Astrocyte of the cerebellum (primary cell): ENCODE measurements at places on chromosomes 4 and X.

DNA sequence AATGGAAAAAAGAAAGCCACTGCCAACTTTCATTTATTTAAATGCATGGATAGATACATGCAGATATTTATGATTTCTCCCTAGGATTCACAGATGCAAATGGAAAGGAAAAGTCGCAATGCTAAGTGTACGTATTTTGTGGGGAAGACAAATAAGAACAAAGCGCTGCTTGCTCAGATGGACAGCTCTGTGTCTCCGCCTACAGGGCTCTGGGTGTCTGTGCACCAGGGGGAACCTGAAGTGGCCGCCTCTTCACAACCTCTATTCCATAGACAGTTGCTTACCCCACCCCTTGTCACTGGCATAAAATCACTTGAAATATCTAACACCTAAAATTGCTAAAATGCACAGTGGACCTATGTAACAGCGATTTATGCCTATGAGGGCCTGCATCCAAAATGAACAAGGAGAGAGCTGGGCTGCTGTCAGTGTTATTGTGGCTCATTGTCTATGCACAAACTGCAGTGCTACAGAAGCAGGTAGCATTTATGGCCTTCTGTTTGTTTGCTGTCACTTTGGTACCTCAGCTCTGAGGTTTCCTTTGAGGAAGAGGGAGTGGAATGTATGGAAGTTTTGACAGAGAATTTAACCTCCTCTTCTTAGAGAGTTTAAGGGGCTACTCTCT is 58.6 kb upstream of the PAGE1 start:
- no peak for DNase-seq

DNA sequence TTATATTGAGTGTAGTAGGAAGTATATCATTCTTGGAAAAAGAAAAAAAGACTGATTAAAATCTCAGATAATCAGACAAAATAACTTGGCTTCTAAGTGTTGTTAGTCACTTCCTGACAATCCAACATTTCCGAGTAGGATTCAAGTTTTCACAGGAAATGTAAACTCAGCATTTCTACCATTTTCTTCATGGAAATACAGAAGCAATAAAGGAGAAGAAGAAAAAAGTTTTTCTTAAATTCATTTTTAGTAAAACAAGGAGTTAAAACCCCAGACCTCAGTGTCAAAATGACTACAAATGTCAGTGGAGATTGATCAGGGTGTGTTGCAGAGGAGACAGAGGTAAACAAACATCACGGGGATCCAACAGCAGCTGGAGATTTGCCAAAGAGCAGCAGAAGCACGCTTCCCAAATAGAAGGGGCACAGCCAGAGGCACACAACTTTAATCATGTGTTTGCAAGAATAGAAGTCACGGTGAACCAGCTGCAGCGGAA is 129.3 kb upstream of the FAM9B start:
- no peak for DNase-seq

DNA sequence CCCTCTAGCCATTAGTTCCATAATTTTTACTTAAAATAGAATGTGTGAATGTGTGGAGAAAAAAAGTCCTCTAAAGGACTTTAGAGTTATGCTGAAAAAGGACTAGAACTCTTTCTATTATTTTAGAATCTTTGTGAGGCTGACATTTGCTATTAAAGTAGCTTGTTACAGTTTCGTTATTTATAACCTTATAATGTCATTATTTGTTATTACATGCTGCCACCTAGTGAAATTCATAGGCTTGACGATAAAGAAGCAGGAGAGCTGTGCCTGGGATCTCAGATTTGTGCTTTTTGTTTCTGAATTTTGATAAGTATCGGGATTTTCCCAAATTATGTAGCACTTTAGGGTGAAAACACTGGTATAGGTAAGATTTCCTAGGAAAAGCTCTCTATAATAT is 38.5 kb upstream of the TAPT1 start:
- peak; percentile 26 for DNase-seq

DNA sequence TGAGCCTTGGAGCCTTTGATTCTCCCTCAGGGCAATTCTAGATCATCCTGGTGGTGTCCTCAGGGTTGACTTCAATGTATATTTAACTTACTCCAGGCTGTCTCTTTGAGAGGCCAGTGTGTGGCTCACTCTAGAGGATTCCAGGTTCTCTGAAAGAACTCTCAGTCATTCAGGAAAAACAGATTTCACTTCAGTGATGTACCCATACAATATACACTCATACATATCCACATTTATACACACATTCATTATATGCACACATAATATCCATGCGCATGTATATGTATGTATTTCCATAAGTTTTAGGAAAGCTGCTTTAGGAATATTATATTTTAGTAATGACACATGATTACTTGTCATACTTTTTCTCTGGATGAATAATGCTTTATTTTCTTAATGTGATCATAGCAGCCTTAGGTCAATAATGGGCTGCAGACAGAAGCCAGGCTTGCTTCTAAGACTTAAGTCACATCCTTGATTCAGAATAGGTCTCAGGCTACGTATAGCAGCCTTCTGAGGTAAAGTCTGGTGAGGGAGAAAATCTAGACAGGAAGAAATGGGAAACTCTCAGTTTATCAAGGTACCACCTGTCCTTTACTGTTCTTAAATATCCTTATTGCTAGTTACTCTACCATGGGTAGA is 397.0 kb downstream of the GPAT3 start:
- no peak for DNase-seq

DNA sequence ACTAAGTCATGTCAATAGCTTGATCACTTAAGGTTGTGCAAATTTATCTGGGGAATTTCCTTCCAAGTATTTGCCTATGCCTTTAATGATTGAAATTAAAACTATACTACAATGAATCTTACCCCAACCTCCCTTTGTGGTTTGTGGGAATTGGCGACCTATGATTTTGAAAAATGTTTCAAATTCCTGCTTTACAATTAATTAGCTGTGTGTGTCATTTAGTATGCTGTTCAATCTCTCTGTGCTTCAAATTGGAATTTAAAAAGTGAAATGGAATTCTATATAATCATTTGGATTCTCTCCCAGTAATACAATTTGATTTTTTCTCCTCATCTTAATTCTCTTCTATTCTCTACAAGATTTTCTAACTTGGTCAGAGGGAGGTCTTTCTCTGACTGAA is 2319.5 kb downstream of the ARAP2 start:
- DNase-seq, result peak; percentile 49

- no peak for DNase-seq
Observed at GRCh38 chrX:154436983-154437752, at the start of gene GDI1. Gene GDI1, plus strand, starts transcription at chrX:154437154. Its CDS starts 101 bp downstream, at chrX:154437255.

- DNase-seq, result no peak
Observed at GRCh38 chr4:1015179-1015578, 3.8 kb downstream of the FGFRL1 start.

- no peak for DNase-seq
Observed at GRCh38 chrX:40095583-40096394, 2.0 kb downstream of the BCOR start.

GRCh38 chr4:88240297-88240714 is 44.1 kb downstream of the PPM1K start:
- DNase-seq, result no peak

- no peak for DNase-seq
Observed at GRCh38 chr4:121200795-121201472, 36.8 kb upstream of the TNIP3 start.

- no peak for DNase-seq
Observed at GRCh38 chr4:128452415-128452814, 164.8 kb upstream of the PGRMC2 start.

- no peak for DNase-seq
Observed at GRCh38 chr4:113825272-113825671, 63.7 kb upstream of the CAMK2D start.
